ENCODE measurements at places on chromosomes 7 and 10. TPM values are rescaled to one million over a fixed set of nuclear protein-coding genes. Genes with fewer than 3 reads are reported as not detected.
A peak's percentile ranks its signal among the peaks of the same experiment; 100 is the strongest.

MRC1 gene
- 30.9 TPM for total RNA-seq

PTPRZ1 gene
- total RNA-seq = 0.13 TPM

ELOVL3 gene
- total RNA-seq = not detected

CALCR gene
- not detected for total RNA-seq

CUZD1 gene
- total RNA-seq = 1.6 TPM

TEX36 gene
- not detected for total RNA-seq

STOX1 gene
- 0.60 TPM for total RNA-seq

XRCC2 gene
- 0.18 TPM for total RNA-seq

DNA sequence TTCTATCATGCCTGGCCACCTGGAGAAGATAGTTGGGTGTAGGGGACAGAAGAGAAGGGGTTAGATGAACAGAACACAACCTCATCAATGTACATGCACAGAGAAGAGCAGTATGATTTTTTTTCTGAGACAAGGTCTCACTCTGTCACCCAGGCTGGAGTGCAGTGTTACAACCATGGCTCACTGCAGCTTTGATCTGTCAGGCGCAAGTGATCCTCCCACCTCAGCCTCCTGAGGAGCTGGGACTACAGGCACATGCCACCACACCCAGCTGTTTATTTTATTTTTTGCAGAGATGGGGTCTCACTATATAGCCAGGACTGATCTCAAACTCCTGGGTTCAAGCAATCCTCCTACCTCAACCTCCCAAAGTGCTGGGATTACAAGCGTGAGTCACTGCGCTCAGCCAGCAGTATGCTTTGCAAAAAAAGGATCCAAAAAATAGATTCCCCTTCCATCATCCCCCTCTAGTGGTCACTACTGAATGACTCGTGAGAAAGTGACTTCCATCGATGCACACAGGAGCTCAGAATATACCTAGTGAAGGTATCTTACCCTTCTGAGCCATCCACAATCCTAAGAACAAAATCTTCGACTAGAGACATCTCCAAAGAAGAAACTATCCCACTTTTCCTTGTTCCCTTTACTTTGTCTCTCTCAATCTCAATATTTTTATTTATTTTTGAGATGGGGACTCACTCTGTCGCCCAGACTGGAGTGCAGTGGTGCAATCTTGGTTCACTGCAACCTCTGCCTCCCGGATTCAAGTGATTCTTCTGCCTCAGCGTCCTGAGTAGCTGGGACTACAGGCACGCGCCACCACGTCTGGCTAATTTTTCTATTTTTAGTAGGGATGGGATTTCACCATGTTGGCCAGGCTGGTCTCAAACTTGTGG, 21.0 kb downstream of the ZCWPW1 start:
- DNase-seq = no peak

- no peak for DNase-seq
Observed at GRCh38 chr7:157674715-157675426, 338.1 kb downstream of the DNAJB6 start.

GRCh38 chr10:16545116-16545736, 23.5 kb upstream of the C1QL3 start:
- DNase-seq = no peak

DNA sequence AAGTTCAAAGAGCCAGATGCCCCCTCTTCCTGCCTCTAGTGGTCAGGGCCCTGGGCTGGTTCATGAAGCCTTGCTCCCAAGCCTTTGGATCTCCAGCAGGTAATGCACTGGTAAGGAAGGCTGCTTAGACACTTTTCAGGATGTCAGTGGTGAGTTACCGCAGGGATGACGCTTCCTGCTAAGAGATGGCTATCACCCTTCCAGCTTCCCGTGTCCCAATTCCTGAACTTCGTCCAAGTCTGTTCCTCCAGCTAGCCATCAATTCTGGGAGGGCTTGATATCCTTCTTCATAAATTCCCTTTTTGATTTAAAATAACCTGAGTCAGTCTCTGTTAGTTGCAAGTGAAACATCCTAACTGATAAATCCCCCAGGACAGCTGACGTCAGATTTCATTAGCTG, 221.2 kb downstream of the PLXNA4 start:
- DNase-seq = no peak

DNA sequence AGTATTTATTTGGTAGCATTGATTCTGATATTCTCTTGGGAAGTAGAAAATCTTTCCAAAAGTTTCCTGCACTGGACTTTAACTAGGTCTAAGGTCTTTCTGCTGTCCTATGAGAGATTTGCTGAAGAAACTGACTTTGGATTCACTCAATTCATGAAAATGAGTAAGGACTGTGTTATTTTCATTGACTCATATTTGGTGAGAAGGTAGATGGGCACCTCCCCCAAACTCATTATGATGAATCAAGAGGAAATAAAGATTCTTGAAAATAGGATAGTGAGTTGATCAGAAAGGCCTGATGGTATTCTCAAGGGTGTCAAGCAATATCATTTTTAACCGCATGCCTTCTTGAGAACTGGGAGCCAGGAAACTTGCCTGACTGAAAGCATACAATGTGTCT, 110.3 kb downstream of the RNF133 start:
- no peak for DNase-seq

DNA sequence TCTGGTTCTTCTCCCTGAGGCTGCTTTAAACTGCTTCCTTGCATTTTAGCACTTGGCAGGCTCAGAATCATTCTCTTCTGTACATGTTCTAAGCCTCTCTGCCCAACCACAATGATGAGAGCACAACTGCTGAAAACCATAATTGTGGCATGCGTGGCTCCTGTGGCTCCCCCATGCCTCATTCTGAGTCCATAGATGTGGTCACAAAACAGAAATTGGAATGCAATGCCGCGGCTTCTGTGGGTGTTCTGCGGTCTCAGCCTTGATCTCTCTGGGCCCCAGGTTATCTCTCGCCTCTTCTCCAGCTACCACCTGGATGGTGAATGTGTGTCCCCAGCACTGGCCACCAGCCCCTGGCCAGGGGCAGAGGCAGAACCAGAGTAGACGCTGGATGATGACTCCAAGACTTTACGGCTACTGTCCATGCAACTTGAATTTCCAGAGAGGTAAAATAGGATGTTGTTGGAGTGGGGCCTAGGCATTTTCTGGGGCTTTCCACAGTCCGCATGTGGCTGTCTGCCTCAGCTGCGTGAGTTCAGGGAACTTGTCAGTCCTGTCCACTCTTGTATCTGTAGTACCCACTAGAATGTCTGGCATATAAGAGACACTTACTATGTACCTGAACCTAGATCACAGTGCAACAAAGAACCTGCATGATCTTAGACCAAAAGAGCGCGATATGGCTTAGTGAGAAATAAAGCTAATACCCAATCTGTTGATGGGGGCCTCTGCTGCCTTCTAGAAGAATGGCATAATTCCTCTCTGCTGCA, 52.4 kb upstream of the ADRB1 start:
- DNase-seq = no peak

- no peak for DNase-seq
Observed at GRCh38 chr10:6274040-6274439, 71.3 kb downstream of the PFKFB3 start.

- DNase-seq = no peak
Observed at GRCh38 chr10:101558204-101558603, 29.9 kb downstream of the POLL start.

DNA sequence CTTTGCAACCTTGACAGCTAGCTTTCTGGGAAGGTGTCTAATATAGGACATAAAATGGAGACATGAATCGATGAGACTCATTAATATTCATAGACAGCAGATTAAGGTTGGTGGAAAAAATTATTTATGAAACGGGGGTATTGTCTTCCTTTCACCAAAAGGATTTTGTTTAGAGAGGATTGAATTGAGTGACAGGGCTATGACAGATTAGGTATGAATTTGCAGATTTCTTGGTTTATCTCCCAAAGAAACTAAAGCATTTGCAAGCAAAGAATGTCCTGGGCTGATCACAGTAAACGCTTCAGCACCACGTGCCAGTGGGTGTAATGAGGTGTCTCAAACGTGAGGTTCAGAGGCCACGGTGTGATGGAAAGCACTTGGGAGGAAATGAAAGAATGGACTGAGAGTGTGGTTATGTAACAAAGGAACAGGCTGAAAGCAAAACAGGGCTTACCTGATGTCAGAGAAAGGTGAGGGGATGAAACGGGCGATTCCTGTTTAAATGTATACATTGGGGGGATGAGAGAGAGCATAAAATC, 329.2 kb upstream of the NPVF start:
- no peak for DNase-seq

- DNase-seq = no peak
Observed at GRCh38 chr7:103569621-103570305, 123.8 kb upstream of the SLC26A5 start.

- no peak for DNase-seq
Observed at GRCh38 chr7:133561396-133561795, 308.5 kb downstream of the EXOC4 start.

- DNase-seq = no peak
Observed at GRCh38 chr7:138023618-138024342, 21.9 kb upstream of the CREB3L2 start.

- DNase-seq = no peak
Observed at GRCh38 chr10:128245026-128245425, 118.8 kb upstream of the MKI67 start.

GRCh38 chr10:23829556-23829955, 379.4 kb upstream of the KIAA1217 start:
- DNase-seq = no peak

DNA sequence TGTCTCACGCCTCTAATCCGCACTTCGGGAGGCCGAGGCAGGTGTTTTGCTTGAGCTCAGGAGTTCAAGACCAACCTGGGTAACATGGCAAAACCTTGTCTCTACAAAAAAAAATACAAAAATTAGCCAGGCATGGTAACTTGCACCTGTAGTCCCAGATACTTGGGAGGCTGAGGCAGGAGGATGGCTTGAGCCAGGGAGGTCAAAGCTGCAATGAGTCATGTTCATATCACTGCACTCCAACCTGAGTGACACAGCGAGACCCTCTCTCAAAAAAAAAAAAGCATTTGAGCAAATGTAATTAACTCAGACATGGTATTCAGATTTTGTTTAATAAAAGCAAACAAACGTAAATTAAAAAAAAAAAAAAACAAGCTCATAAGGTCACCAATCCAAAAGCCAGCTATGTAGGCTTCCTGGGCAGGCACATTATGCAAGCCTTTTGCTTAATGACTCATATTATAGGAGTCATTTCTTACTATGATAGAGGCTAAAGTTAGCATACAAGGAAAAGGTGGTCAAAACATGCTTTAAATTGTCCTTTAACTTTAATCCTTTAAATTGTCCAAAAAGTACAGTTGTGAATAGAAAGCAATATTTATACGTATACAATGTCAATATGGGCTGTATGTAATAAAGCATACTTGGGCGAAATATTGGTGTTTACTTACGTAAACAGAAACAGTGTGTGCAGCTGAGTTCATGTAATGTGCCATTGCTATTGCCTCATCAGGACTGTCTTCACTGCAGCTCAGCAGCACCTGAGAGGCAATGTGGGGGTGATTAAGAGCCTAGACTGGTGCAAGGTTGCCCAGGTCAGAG, 13.0 kb downstream of the AKR1D1 start:
- DNase-seq = peak; percentile 61

DNA sequence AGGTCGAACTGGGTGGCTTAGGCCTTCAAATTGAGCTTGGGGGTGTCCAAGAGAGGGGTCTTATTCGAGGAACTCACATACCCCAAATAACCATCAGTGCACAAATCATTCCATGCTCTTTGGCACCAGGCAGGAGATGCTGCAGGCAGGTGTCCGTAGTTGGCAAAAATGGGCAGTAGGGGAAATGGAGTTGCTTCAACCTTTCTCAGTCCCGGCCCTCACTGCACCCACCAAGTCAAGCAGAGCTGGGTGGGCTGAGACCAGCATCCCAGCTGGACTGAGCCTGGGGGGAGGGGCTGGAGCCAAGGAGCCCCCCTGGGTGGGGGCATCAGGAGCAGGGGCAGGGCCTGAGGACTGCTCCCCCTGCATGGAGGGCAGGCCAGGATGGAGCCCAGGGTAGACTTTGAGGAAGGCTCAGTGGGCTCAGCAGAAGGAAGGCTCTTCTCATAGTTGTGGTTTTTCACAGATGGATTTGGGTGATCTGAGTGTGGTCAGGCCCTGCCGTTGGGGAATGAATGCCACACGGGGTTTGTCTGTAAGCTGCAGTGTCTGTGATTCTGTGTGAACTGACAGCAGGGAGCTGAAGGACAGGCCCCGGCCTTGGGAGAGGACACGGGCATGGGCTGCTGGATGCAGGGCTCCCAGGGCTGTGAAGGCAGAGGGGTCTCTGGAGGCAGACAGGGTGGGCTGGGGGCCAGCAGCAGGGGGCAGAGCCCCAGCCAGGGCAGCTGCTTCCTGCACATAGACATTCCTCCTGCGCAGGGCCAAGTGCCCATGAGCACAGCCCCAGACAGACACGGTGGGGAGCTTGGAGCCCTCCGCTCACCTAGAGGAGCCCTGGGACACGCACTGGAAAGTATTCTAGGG, 144.5 kb downstream of the ADCY1 start:
- no peak for DNase-seq

DNA sequence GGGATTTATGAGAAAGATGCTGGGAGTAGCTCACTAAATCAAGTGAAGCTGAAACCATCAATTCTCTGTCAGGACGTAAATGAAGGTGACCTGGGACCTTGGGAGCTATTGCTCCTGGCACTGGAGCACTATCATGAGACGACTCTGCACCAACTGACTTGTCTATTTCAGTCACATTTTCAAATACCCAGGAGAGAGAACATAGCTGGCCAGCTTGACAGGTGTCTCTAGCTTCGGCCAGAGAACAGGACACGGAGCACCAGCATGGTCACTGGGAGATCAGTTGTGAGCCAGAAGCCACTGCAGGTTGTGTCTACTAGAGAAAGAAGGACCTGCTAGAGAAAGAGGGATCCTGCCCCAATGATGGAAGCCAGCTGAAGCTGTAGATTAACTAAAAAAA, 17.4 kb upstream of the ATOH7 start:
- DNase-seq = no peak

DNA sequence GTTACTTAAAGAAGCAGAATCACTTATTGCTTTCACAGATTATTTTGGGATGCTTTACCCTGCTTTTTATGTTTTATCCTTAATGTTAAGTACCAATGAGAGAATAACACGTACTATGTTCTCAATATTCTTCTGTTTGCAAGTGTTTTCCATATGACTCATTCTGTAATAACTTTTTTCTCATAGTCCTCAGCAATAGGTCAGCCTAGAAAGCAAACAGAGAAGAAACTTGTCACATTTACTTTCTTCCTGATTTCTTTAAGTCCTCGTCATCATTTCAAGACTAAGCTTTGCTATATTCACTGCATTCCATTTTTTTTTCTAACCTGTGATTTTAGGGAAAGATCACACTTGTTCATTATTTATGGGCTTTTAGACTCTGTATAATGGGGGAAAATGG, 6.8 kb upstream of the AGR2 start:
- DNase-seq = no peak

GRCh38 chr10:33334805-33335550, 511 bp upstream of the NRP1 start:
- peak; percentile 78 for DNase-seq
